Upper lobe of left lung (tissue), 6 donors: ENCODE measurements at places on chromosomes 4 and X. TPM values are rescaled to one million over a fixed set of nuclear protein-coding genes. Genes with fewer than 3 reads are reported as not detected.
A peak's percentile ranks its signal among the peaks of the same experiment; 100 is the strongest.

The TMEM175 gene
- 42.3 TPM for total RNA-seq

The MEPE gene
- not detected for total RNA-seq

The TEX13D gene
- not detected for total RNA-seq

The MAGEE2 gene
- not detected for total RNA-seq

DNA sequence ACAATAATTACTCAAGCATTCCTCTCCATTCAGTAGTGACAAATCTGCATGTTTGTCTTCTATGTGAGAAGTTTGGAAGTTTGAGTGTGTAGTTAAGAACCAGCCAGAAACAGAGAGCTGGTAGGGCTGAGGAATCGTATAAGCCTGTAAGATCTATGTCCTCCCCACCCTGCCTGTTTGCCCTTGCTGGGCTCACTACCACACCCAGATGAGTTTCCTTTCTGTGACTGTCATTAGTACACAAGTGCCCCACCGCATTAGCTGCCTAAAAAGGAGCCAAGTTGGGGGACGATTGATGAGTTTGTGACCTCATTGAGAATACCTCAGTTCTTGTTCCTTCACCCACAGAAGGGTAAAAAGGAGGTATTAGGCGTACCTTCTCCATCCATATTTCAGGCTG is 28.3 kb downstream of the DOCK11 start:
- no peak for DNase-seq

The PGAM4 gene
- not detected for total RNA-seq

The SORCS2 gene
- total RNA-seq: 11.5 TPM

The SEC24B gene
- total RNA-seq: 32.5 TPM

GRCh38 chrX:151741606-151742005 is 7.1 kb downstream of the CNGA2 start:
- no peak for DNase-seq

DNA sequence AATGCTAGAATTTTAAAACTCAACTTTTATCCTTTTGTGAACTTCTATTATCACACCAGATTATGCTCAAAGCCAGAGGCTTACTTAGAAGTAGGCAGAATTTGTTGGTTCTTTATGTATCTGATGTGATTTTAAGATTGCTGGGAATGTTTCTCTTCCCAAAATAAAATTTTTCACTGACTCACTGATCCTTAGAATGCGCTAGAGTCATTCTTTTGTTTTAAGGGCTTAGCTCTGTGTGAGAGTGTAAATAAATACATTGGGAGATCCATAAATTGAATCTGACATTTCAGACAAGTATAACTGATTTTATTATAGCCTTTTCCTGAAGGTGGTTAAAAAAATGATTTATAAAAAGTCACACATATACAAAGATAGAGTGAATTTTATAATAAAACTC is 101.3 kb downstream of the LARP1B start:
- DNase-seq: no peak

The CENPE gene
- total RNA-seq: 1.9 TPM

GRCh38 chrX:23694606-23695005 is 27.3 kb downstream of the PRDX4 start:
- DNase-seq: peak; percentile 63

The PDZD11 gene
- 18.1 TPM for total RNA-seq

- no peak for DNase-seq
These were observed 85.1 kb upstream of the ADAD1 start for GRCh38 chr4:122293374-122294365.

The ATOH1 gene
- not detected for total RNA-seq

The C1QTNF7 gene
- total RNA-seq: 10.5 TPM

The TBC1D8B gene
- total RNA-seq: 4.4 TPM

DNA sequence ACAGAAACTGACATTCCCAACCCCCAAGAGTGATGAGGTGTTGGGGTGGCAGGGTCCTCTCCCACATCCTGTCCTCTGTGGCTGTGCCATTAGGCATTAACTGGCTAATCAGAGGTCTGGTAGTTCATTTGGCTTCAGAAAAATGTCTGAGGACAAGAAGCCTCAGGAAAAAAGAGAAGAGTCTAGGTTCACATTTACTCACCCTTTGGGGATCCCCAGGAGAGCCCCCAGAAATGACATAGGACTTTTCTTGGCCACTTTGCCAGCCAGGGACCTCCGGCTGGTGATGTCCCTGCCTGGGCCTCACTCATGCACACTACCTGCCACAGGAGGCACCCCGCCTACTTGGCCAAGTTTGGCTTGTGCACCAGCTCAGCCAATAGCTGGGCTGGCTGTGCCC is 173.0 kb downstream of the RBM46 start:
- no peak for DNase-seq

DNA sequence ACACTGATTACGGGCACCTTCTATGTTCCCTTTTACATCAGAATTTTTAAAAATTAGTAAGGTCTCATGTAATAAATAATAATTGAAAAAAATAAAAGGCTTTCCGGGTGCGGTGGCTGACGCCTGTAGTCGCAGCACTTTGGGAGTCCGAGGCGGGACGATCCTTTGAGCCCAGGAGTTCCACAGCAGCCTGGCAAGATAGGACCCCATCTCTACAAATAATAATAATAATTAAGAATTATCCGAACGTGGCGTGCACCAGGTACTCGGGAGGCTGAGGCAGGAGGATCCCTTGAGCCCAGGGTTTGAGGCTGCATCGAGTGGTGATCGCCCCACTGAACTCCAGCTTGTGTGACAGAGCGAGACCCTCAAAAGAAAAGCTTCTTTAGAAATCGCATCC is 771 bp upstream of the LAMTOR3 start:
- no peak for DNase-seq

- DNase-seq: peak; percentile 10
These were observed 160.3 kb downstream of the AFAP1 start for GRCh38 chr4:7779432-7779768.

GRCh38 chr4:185587427-185588161 is 52.3 kb upstream of the PDLIM3 start:
- DNase-seq: peak; percentile 68
